Activated T-helper 1 cell treated with Interleukin-2 at 50 U/mL for 16 hours (primary cell): ENCODE measurements at places on chromosomes 2 and 18.

GRCh38 chr2:861655-862354 lies 88.8 kb upstream of the SNTG2 start:
- no peak for DNase-seq

- no peak for DNase-seq
These were observed 52.2 kb downstream of the VAPA start for GRCh38 chr18:9965711-9966624.

- no peak for DNase-seq
These were observed 315.5 kb upstream of the MYT1L start for GRCh38 chr2:2646433-2647051.

GRCh38 chr2:174611006-174611405 lies 13.4 kb upstream of the WIPF1 start:
- no peak for DNase-seq

GRCh38 chr2:46825939-46826568 lies 89.6 kb downstream of the MCFD2 start:
- DNase-seq: no peak

DNA sequence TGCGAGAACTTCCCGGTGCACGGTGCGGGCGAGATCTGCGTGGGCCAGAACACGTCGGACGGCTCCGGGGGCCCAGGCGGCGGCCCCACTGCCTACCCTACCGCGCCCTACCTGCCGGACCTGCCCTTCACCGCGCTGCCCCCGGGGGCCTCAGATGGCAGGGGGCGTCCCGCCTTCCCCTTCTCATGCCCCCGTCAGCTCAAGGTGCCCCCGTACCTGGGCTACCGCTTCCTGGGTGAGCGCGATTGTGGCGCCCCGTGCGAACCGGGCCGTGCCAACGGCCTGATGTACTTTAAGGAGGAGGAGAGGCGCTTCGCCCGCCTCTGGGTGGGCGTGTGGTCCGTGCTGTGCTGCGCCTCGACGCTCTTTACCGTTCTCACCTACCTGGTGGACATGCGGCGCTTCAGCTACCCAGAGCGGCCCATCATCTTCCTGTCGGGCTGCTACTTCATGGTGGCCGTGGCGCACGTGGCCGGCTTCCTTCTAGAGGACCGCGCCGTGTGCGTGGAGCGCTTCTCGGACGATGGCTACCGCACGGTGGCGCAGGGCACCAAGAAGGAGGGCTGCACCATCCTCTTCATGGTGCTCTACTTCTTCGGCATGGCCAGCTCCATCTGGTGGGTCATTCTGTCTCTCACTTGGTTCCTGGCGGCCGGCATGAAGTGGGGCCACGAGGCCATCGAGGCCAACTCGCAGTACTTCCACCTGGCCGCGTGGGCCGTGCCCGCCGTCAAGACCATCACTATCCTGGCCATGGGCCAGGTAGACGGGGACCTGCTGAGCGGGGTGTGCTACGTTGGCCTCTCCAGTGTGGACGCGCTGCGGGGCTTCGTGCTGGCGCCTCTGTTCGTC lies 1.7 kb downstream of the FZD7 start:
- no peak for DNase-seq

DNA sequence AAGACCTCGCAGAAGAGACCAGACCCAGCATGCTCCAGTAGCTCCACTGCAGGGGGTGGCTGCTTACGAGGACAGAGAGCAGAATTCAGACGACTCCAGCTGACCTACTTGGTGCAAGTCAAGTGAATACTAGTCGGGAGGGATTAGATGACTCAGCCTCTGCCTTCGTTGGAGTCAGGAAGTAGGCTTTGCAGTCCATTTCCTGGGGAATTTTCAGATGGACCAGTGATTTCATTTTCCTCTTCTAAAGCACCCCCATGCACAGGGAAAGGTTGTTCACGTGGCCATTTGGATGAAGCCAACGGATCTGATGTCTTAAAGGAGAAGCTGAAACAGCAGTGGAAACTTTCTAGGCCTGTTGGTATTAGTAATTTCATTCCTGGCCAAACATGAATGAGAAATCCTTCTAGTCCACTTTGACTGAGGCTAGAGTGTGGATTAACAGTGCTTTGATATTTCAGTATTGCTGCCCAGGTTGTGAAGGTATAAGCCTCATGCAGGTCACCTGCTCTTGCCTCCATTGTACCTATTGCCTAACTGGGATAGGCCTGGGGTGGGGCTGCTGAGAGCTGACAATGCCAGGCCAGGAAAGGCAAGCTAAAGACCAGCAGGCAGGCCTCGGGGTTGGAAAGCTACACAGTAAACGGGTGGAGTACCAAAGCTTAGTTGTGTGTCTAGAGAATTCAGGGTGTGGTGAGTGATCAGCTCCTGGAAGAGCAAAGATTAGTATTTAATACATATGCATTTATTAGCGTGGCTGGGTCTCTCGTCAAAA lies 117.6 kb upstream of the FOSL2 start:
- no peak for DNase-seq

DNA sequence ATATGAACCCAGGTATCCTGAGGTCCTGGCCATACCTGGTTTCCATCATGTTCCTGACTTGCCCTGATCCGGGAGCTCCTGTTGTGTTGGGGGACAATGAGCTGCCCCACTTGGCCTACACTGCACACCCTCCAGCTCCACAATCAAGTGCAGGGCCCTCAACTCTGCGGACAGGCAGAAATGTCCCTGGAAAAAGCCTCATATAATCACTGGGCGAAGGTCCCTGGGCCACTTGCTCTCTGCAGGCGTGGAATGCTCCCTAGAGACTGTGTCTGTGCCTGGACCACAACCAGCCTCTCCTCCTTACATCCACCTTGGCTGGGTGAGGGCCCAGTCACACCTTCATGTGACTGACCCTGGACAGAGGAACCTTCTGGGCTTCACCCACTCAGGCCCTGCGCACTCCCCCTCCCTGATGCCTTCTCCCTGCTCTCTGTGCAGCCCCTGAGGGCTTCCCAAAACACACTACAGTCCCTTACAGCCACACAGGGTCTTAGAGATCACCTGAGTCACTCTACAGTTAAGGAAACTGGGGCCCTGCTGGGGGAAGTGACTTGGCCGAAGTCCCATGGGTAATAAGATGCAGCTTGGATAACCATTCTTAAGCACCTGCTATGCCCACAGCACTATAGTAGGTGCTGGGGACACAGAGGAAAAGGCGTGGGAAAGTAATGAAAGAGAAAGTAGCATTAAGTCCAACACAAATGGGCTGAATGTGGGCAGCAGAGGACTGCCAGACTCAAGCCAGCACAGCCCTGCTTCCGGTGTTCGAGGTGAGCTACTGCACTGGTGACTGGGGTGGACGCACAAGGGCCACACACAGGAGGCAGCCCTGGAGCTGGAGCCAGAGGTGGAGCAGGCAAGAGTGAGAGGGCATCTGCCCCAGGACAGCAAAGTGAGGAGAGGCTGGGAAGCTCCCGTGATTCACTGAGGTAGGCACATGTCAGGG lies 9.8 kb downstream of the BOLA3 start:
- no peak for DNase-seq

GRCh38 chr18:49874238-49874637 lies 60.9 kb upstream of the ACAA2 start:
- no peak for DNase-seq

DNA sequence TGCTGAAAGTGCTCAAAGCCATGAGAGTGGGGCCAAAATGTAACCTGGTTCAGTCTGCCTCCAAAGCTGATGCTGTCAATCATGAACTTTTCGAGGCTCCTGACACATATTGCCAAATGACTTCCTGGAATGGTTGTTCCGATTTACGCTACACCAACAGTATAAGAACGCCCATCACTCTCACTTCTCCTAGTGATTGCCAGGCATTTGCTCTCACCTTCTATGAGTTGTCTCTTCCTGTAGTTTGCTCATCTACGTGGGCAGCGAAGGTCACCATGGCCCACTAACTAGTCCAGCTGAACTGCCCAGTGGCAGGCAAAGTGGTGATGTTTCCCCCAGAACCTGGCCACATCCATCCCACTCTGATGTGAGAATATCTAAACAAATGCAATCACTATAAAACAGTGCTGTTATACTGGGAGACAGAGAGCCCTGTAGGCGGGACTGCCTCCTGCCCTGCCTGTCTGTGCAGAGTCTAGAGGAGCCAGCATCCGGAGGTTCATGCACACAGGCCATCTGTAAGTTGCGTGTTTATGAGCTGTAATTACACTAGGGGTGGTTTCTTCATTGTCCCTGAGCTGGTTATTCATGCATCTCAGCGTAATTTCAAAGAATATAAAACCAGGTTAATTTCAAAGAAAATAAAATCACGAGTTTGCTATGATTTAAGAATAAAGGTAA lies 8.8 kb upstream of the CABLES1 start:
- no peak for DNase-seq

DNA sequence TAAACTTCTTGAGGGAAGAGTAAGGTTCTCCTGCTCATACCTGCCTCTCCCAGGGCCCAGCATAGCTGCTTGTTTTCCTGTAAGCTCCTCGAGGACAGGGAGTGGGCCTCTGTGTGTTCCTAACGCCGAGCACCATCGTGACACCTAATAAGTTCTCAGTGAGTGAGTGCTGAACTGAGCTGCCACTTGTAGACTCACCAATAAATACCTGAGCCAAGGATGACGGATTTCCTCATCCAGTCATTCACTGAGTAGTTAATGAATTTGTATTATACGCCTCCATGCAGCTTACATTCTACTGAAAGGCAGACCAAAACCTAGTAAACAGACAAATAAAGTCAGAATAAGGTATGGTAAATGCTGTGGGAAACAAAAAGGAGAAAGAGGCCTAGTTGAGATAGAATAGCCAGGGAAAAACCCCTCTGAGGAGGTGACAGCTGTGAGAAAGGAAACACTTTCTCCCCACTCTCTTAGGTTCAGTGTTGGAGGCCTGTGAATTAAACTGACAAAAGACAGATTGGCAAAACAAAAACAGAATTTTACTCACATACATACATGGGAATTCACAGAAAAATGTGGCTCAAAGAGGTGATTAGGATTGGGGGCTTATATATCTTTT lies 138.6 kb downstream of the B3GNT2 start:
- no peak for DNase-seq

- DNase-seq: no peak
These were observed 1.7 kb downstream of the AMER3 start for GRCh38 chr2:130756874-130757668.

GRCh38 chr2:64854773-64855237 lies 134.4 kb upstream of the SLC1A4 start:
- DNase-seq: no peak
